ENCODE measurements at places on chromosomes 7 and 10.

- no peak for DNase-seq
Observed at GRCh38 chr10:88091490-88092061, 228.2 kb downstream of the PTEN start.

DNA sequence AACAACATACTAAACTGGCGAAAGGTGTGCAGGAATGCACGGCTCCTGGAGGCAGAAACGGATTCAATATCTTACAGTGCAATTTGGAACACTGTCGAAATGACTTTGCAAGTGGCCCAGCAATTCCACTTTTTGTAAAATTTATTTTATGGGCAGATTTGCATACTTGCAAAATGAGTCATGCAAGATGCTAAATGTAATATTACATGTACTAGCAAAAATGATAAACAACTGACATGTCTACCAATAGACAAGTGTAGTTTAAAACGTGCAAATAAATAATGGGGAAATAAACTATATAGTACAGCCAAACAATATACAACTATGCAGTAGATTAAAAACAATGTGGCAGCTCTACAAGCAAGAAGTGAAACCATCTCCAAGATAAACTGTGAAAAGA lies 97.7 kb downstream of the ARHGAP12 start:
- no peak for DNase-seq

GRCh38 chr7:82605247-82605864 lies 161.8 kb upstream of the CACNA2D1 start:
- no peak for DNase-seq

- DNase-seq, result no peak
Observed at GRCh38 chr10:71945819-71946474, 18.2 kb upstream of the CHST3 start.

DNA sequence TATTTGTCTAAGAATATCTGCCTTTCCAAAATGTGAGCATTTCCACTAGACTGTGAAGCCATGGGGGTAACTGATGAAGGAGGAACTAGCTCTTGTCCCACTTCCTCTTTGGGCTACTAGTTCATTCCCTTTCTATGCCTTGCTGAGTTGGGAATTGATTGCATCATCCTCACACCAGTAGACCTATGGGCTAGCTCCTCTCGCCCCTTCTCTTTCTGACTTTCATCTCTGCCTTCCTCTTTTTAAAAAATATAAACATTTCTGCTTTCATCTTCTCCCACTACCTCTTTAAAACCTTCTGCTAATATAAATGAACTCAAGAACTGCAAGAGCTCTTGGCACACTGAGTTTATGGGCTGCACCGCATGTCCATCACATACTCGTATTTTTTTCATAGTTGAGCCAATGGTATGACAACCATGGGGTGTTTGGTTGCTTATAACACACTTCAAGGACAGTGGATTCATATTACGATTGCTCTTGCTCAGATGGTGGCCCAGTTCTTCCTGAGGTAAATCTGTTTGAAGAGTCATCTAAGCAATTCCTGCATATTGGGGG lies 182.0 kb downstream of the REEP3 start:
- no peak for DNase-seq

GRCh38 chr10:24984906-24985305 lies 31.1 kb downstream of the ENKUR start:
- DNase-seq, result no peak

DNA sequence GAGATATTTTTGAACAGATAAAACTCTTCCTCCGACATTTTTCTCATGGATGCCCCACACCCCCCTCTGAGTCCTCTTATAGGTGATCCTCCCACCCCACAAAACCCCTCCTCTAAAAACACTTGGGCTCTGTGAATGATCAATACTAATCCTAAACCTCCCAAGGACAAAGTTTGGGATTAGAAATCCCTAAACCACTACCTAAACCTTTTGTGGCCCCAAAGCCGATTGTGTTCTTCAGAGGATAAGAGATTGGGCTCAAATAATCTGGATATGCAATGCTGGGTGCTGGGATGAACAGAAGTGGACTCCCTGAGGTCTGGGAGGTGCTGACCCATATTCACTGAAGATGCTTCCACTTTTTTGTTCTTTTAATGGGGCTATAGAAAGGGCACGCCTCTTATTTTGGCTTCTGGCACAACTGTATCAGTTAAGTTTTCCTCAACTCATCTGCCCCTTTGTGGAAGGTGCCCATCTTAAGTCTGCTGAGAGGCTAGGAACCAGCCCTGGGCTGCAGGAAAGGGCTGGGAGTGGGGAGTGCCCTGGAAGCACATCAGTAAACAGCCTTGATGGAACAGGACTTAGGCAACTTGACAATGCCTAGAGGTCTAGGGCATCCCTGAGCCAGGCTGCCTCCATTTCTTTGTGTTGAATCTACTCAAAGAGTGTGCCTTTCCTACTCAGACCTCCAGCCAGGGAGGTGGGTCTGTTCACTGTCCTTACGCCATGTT lies at the start of gene OPN1SW:
OPN1SW (minus strand) TSS at position 51 of the 731 bp plus-strand sequence; CDS start at position 38, 13 bp downstream.
- no peak for DNase-seq

DNA sequence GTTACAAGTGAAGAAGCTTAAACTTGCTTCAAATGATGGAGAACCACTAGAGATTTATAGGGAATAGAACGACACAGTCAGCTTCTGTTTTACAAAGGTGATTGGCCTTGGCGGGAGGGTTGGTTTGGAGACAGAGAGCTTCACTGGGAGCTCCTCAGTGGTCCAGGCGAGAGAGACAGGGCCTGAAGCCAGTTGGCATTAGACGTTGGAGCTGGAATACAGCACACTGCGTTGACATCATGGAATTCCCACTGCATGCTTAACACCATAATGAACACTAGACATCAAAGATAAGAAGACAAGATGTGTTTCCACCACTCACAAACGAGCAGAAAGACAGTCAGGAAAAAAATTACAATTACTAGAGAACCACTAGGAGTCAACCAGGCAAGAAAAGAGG lies 67.8 kb downstream of the TBXAS1 start:
- no peak for DNase-seq

DNA sequence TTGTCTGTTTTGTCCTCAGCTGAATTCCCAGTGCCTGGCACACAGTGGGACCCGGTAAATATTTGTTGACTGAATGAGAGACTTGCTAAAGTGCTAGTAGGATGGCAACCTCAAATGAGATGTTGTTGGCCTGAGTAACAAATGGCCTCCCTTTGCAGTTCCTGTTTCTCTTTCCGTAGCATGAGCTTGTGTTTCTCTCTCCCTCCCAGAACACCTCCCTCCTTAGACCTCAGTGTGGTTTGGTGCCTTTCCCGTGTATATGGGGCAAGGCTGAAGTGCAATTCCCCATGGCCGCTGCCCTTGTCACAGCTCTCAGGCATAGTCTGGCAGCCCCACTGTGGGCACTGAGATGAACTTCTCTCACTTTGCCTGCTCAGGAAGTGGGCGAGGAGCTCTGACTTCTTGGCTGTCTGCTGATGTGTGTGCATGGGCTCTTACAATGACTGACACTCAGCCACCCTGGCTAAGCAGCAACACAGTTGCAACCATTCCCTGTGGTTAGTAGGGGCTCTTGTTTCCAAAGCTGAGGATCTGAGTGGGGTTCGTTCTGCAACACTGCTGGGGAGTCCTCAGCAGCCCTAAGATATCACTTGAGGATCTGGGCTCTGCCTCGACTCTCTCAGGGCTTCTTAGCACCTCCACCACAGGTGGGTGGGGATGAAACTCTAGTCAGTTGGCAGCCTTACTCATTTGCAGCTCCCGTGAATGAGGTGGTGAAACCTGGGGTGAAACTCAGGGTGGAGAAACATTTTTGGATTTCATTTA lies 136.1 kb downstream of the ICA1 start:
- no peak for DNase-seq

- no peak for DNase-seq
Observed at GRCh38 chr7:108618056-108618455, 48.4 kb downstream of the DNAJB9 start.

GRCh38 chr7:5636446-5636835 lies 145.0 kb downstream of the RNF216 start:
- no peak for DNase-seq

- DNase-seq, result peak; percentile 15
Observed at GRCh38 chr7:50142425-50143017, 49.5 kb upstream of the ZPBP start.

- no peak for DNase-seq
Observed at GRCh38 chr7:43058271-43059066, 54.0 kb upstream of the HECW1 start.

GRCh38 chr10:76043261-76043660 lies 611.8 kb downstream of the LRMDA start:
- no peak for DNase-seq

- no peak for DNase-seq
Observed at GRCh38 chr10:20457649-20458048, 439.5 kb downstream of the NEBL start.

- peak; percentile 86 for DNase-seq
Observed at GRCh38 chr7:127667017-127667670, 15.2 kb downstream of the SND1 start.

GRCh38 chr7:17985473-17986239 lies 42.0 kb downstream of the PRPS1L1 start:
- DNase-seq, result peak; percentile 33

GRCh38 chr10:14474656-14475055 lies 143.9 kb upstream of the FRMD4A start:
- peak; percentile 14 for DNase-seq

DNA sequence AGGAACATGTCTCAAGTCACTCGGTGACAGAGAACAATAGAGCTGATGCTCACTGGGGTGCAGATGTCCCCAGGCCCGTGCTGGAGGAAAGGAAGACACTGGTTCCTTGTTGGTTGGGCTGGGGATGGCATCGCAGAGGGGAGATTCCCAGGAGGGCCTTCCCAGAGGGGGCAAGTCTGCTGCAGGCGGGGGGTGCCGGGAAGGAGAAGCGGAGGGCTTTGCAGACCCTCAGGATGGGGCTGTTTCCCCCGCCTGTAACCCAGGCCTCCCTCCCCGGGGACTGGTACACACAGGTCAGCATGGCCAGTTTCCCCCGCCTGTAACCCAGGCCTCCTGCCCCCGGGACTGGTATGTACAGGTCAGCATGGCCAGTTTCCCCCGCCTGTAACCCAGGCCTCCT lies 283.8 kb downstream of the DNAJB6 start:
- DNase-seq, result no peak

DNA sequence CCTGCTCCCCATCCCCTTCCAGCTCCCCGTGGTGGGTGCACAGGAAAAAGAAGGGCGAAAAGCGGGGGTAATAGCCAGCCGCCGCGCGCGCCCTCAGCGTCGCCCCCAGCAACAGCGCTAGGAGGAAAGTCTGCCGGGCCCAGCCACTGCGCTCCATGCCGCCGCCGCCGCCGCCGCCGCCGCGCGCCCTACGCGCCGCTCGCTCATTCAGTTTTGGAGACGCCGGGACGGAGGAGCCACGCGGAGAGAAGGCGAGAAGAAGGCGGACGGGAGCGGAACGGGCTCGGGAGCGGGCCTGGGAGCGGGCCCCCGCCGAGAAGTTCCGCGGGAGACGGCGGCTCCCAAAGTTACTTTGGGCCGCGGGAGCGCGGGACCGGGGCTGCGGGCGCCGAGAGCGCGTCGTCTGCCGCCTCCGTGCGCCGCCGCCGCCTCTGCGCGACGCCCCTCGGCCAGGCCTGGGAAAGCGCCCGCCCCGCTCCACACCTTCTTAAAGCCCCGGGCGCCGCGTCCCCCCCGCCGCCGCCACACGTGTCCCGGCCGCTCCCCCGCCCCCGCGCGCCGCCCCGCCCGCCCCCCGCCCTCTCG lies at the start of gene RELN:
RELN (minus strand) TSS at position 459 of the 585 bp plus-strand sequence; CDS start at position 157, 302 bp downstream.
- no peak for DNase-seq

GRCh38 chr7:5083311-5083711 lies 37.7 kb downstream of the RBAK start:
- DNase-seq, result no peak

DNA sequence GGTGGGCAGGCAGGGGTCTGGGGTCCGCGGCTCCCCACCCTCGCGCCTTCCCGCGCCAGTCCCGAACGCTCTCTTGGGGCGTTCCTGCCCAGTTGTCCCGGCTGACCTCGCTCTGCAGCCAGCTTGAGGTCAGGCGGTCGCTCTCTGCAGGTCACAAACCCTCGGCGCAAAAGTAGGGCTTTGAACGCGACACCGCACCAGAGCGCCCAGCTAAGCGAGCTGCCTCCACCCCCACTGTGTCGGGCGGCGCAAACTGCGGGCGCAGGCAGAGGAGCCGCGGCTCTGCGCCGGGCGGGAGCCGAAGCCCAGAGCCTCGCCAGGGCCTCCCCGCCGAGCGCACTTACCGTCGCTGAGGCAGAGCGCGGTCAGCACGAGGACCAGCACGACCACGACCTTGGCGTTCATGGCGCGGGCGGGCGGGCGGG lies 284 bp downstream of the CXCL12 start:
- no peak for DNase-seq

DNA sequence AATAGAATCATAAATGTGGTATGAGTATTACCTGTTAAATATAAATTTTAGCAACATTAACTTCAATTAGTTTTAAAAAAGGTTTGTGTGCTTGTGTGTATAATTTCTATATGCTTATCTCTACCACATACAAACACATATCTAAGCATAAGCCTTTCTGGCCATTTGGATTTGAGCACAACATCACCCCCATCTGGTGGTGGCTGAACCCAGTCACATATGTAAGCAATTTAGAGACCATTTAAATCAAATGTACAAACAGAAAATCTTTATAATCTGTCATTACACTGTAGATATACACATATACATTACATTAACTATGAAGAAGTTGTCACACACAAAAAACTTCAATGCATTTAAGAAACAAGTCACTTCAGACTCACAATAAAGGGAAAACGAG lies 31.7 kb downstream of the GPR22 start:
- DNase-seq, result no peak

DNA sequence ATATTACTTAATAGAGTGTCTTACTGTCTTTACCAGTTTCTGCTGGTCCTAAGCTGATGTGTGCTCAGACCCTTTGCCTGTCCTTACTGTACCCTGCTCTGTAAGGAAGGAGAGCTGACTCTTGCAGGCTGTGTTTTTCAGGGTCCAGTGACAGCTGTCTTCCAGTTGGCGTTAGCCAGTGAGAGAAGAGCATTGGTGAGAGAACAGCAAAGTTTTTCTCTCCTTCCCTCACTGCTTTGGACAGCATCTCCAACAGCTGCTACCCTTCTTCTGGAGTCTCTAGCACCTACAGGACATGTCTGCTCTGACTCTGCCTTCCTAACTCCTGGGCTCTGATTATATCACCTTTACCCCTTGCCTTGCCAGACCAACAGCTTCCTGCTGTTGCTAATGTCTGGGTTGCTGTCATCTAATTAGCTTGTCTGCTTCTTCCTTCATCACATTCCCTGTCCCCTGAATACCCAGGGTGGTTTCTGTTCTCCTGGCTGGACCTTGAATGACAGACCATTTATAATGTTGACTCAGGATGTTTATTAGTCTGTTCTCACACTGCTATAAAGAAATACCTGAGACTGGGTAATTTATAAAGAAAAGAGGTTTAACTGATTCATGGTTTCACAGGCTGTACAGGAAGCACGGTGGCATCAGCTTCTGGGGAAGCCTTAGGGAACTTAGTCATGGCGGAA lies 23.5 kb upstream of the PANK1 start:
- no peak for DNase-seq

DNA sequence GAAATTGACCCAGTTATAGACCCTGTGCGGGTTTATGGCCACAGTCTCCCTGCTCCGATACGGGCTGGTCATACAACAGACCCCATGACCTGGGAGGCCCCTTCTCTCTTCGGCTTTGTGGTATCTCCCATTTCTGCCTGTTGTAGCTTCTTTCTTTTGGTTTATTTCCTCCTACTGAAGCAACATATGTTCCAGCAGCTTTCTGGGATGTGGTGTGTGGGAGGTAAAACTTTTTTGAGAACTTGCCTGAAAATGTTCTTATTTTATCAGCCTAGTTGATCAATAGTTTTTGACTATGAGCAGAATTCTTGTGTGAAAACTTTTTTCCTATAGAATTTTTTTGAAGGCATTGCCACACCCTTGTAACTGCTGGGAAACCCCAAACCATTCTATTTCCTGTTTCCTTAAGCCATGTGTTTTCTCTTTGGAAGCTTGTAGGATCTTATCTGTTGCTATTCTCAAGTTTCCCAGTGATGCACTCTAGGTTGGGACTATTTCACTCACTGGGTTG lies 80.0 kb downstream of the DAGLB start:
- DNase-seq, result no peak

Data from RCC 7860 (cell line).